ENCODE measurements at places on chromosomes 5 and 9.
A peak's percentile ranks its signal among the peaks of the same experiment; 100 is the strongest.

DNA sequence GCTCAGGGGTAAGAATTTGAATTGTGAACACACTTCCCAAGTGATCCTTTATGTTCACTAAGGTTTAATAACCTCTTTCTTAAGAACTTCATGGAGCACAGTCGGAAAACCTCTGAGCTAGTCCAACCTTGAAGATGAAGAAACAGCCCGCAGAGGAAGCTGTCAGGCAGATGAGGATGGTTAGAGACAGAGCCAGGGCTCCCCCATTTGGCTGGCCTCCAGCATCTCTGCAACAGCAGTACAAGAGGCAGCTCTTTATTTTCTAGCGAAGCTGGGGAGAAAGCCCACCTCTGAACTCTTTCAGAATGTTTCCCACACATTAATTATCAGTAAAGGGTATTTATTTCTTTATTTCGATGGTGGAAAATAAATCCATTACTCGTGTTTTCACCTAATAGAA is 350.8 kb downstream of the DMRT2 start:
- no peak for DNase-seq

- DNase-seq: no peak
Measured at GRCh38 chr5:150272531-150272930, 17.0 kb downstream of the CAMK2A start.

- no peak for DNase-seq
Measured at GRCh38 chr9:121404906-121405305, 34.9 kb upstream of the STOM start.

DNA sequence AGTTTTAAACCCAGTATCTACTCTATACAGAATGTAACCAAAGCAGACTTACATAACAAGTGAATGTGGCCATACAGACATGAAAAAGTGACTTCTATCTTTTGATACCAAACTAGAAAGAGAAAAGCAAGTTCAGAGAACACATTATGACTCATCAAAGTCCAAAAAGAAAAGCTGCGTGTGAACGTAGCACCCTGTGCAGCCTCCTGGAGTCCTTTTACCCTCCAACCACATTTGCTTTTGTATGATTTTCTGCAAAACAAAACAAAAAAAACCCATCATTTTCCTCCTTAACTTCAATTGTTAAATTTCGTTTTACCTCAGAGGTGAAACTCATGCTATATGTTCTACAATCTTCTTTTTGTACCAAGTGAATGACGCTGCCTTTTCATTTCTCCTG is 2.8 kb upstream of the SMARCA2 start:
- DNase-seq: no peak

DNA sequence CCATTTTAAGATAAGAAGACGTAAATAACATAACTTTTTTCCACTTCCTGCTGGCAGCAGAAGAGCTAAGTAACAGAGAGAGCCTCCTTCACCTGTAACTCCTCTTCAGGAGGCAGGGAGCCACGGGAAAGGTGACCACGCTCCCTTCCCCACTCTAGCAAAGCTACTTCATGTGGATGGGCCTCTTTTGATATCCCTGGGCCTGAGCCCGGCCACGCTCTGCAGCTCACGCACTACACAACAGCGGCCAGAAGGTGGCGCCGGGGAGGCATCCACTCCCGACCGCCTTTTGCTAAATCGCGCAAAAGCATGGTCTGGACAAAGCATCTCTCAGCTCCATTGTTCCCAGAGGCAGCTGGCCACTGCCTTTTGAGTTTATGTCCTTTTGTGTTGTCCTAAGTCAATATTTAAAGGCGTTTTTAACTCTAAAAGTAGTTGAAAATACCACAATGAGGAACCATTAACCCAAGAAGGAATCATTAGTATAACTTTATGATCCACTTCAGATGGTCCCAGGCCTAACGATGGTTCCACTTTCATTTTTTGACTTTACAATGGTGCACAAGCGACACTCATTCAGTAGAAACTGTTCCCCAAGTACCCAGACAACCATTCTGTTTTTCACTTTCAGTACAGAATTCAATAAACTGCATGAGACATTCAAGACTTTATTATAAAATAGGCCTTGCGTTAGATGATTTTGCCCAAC is 23.6 kb downstream of the CMBL start:
- peak; percentile 72 for DNase-seq

DNA sequence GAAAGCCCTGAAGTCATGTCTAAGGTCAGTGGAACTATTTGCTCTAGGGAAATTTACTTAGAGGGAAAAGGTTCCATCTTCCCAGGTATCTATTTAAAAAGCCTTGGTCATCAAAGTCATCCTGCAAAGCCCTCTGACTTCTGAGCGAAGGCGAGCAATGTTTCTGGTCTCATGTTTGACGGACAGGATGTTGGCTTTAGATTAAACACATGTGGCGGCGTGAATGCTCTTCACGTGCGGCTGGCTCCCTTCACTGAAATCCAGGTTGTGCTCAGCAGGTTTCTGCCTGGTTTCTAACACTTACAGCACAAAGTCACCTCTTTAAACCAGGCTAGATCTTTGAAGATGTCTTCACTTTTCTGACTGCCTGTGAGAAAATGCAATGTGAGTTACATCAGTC is 5.7 kb upstream of the ZBTB34 start:
- no peak for DNase-seq

DNA sequence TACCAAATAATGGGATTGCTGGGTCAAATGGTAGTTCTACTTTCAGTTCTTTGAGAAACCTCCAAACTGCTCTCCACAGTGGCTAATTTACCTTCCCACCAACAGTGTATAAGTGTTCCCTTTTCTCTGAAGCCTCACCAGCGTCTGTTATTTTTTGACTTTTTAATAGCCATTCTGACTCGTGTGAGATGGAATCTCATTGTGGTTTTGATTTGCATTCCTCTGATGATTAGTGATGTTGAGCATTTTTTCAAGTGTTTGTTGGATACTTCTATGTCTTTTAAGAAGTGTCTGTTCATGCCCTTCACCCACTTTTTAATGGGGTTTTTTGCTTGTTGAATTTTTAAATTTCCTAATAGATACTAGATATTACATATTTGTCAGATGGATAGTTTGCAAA is 28.4 kb upstream of the SUSD1 start:
- no peak for DNase-seq

- no peak for DNase-seq
Measured at GRCh38 chr9:15999422-16000339, 446.8 kb downstream of the CCDC171 start.

- no peak for DNase-seq
Measured at GRCh38 chr5:135251093-135251492, 147.9 kb downstream of the MACROH2A1 start.

GRCh38 chr5:181084621-181085195 is 44.6 kb downstream of the BTNL9 start:
- DNase-seq: no peak

- DNase-seq: no peak
Measured at GRCh38 chr9:131876486-131876885, 136.6 kb upstream of the RAPGEF1 start.

- no peak for DNase-seq
Measured at GRCh38 chr5:142120247-142120935, 11.8 kb downstream of the NDFIP1 start.

- DNase-seq: no peak
Measured at GRCh38 chr9:133254471-133254870, 20.5 kb downstream of the ABO start.

DNA sequence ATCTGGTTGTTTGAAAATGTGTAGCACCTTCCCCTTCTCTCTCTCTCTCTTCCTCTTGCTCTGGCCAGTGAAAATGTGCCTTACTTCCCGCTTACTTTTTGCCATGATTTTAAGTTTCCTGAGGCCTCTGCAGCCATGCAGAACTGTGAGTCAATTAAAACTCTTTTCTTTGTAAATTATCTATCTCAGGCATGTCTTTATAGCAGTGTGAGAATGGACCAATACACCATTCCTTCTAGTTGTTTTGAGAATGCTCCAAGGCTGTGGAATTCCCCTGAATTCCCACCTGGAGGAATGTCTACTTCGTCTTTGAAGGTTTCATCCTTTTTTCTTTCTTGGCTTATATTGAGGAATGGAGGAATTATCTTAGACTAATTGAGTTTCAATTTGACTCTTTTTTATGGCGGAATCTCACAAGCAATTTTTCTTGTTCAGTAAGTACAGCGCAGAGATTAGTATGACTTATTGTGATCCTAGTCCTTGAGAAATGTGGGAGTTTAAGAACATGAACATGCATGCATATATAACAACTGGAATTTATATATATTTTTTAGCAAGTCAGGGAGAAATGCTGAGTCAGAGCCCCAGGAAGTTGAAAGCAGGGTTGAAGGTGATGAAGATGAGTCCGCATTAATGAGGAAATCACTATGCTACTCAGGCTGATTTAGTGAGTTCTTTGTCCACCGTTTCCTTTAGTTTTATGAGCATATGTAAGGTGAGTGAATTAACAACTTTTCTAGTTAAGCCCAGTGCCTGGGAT is 488.1 kb upstream of the ADAMTS16 start:
- no peak for DNase-seq

GRCh38 chr5:148083203-148083602 is 19.4 kb downstream of the SPINK5 start:
- no peak for DNase-seq

DNA sequence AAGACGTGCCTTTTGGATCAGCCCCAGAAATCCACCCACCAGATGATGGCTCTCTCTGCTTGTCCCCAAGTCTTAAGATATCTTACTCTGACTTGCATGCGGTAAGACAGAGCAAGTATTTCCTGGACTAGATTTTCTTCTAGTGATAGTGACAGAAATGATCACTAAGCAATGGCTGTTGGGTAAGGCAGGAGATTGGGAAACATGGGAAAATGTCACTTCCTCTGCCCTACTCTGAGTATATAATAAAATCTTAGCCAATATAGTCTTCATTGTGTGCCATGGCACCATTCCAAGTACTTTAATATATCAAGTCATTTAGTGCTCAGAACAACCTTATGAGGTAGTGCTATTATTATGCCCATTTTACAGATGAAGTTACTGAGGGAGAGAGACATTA is 31.0 kb upstream of the GNA14 start:
- DNase-seq: no peak

DNA sequence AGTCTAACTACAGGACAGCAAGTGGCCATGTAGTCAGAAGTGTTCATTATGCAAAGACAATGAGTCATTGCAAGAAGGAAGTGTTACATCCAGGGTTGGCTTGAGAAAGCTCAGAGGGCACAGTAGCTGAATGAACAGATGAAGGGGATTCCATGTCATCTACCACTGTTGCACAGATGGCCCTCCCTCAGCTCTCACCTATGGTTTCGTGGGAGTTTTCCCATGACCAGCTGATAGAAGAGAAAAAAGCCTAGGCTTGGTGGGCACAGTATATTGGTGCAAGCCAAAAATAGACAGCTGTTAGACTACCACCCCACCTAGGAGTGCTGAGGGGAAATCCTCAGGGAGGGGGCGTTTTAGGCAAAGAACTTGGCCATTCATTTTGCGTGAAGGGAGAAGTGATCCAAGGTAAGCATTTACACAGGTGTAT is 217.0 kb downstream of the DMRT2 start:
- DNase-seq: no peak

- DNase-seq: no peak
Measured at GRCh38 chr9:99377790-99378775, 156.0 kb downstream of the SEC61B start.

- DNase-seq: no peak
Measured at GRCh38 chr5:169599451-169599850, 15.9 kb downstream of the SPDL1 start.

DNA sequence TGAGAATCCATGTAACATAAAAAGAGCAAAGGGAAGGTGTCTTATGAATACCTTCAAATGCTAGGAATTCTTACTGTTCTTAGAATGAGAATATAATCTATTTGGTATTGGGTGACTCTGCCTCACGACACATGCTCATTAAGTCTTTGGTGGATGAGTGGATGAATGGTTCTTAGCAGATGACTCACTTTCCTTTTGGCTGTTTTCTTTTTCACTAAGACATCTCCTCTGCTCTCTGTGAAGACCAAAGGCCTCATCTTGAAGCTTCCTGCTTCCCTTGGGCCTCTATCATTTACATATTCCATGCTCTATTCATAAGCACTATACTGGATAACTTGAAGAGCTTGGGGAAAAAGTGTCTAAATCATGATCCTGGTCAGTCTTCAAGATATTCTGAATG is 468.1 kb downstream of the SPATA31D1 start:
- no peak for DNase-seq

- DNase-seq: no peak
Measured at GRCh38 chr9:134056483-134057306, 11.1 kb downstream of the BRD3 start.

DNA sequence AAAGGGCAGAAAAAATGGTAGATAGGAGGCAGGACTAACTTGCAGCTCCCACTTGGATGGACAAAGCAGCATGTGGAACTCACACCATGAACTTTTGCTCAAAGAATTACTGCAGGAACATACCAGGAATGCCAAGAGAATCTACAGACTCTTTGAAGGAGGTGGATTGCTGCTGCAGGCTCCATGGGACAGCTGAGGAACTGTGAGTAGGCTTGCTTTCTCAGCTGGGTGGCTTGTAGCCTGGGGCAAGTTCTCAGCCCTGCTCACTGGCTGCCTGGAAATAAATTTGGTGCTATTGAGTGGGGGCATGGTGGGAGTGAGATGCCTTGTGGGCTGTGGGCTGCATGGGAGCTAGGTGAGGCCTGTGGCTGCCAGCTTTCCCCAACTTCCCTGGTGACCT is 574.5 kb downstream of the PRELID2 start:
- no peak for DNase-seq

- DNase-seq: no peak
Measured at GRCh38 chr5:135437796-135438560, 9.2 kb downstream of the DCANP1 start.

DNA sequence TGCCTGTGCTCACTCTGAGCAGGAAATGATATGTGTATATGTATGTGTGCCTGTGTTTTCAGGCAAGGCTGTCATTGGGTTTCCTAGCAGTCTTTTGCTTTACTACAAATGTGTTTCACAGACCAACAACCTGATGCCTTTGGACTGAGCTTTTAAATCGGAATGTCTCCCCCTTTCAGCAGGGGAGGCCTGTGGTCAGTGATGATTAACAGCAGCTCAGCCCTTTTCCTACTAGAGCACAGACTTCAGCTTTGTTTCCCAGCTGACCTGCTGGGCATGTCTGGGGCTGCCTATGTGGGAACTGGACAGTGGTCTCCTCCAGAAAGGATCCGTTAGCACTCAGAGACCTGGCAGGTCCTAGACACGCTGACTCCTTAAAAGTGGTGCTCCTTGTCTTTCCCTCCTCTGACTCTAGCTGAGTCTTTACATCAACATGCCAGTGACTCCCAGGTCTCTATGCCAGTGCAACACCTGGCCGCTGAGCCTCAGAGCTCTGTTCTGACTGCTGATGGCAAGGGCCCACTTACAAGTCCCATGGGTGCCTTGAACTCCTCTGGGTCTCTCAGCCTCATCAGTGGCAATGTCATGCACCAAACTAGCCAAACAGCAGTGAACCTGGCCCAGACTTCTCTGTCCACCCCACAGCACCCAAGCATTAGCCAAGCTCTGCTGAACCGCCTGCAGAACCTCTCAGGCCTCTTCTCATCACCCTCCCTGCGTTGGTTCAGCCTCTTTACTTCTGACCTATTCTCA is 7.7 kb downstream of the MACROH2A1 start:
- DNase-seq: no peak

DNA sequence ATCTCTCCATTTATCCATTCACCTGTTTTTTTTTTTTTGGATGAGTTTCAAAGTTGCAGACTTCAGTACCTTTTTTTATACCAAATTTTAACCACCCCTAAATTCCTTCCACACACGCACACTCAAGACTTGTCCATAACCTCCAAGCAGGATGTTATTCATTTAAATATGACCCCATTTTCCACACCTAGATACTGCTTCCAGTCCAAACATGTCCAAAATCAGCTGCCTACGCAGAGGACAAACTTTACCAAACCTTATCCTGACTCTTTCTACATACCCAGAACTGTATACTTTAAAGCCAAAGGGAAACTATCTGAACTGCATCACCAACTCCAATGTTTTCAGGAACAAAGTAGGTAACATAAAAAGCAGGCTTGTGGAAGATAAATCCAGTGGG is 36.0 kb upstream of the FYB1 start:
- DNase-seq: no peak

All from amygdala (tissue), 56 donors.